ENCODE measurements at places on chromosomes 7 and 10.

GRCh38 chr7:111090846-111091245 is at the start of gene LRRN3:
LRRN3 (plus strand) TSS chr7:111091127; CDS start chr7:111122773, 31,646 bp downstream.
- DNase-seq = peak; percentile 61

- DNase-seq = peak; percentile 49
These were observed 11.2 kb upstream of the SEM1 start for GRCh38 chr7:96720843-96721242.

DNA sequence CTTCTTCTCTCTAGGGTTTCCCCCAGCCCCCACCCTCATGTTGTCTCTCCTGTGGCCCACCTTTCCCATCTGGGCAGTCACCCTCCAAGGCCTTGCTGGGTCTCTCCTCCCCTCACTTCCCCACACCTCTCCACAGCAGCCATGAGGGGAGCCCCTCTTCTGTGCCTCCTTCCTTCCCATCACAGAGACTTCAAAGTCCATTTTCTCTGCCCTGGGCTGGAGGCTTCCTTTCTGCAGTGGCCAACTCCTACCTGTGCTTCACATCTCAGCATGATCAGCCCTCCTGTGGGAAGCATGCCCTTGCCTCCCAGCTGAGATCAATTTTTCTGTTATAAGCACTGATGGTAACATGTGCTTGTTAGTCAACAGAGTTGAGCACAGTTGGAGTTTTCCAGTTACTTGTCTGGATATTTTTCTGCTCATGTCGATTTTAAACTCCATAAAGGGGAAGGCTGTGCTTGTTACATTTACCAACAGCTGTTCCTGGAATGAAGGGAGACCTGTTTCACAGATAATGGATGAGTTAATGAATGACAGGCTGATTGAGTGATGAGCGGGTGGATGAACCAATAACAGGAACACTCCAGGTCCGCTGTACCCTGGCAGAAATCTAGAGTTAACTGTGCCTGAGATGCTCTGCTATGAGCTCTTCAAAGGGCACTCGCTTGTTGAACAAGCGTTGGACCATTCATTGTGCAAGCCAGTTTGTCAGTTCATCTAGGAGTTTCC is 71.4 kb upstream of the PRSS58 start:
- no peak for DNase-seq

GRCh38 chr7:77819021-77819420 is 20.4 kb downstream of the PHTF2 start:
- DNase-seq = no peak

- DNase-seq = no peak
These were observed 41.8 kb upstream of the CC2D2B start for GRCh38 chr10:95865814-95866466.

DNA sequence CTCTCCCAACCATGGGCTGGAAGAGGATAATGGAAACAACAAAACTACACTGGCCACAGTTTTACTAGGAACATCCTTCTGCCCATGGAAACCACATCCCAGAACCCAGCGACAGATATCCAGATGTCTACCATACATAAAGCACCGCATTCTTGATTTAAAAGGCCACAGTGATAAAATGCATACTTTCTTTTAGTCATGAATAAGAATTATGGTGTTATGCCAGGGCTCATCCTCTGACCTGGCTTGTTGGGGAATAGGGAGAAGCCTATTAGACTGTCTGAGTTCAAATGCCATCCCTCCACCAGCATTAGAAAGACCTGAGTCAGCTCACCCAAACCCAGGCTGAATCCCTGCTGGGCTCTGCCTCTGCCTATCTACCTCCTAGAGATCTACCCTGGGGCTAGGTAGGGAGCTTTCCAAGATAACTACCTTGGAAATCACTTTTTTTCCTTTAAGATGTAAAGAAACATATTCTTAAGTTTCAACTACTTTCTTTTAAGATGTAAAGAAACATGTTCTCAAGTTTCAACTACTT is 5.2 kb downstream of the ABCA13 start:
- no peak for DNase-seq

All from cardiac fibroblast (primary cell).